ENCODE measurements at places on chromosomes 12 and 14.
A peak's percentile ranks its signal among the peaks of the same experiment; 100 is the strongest.

DNA sequence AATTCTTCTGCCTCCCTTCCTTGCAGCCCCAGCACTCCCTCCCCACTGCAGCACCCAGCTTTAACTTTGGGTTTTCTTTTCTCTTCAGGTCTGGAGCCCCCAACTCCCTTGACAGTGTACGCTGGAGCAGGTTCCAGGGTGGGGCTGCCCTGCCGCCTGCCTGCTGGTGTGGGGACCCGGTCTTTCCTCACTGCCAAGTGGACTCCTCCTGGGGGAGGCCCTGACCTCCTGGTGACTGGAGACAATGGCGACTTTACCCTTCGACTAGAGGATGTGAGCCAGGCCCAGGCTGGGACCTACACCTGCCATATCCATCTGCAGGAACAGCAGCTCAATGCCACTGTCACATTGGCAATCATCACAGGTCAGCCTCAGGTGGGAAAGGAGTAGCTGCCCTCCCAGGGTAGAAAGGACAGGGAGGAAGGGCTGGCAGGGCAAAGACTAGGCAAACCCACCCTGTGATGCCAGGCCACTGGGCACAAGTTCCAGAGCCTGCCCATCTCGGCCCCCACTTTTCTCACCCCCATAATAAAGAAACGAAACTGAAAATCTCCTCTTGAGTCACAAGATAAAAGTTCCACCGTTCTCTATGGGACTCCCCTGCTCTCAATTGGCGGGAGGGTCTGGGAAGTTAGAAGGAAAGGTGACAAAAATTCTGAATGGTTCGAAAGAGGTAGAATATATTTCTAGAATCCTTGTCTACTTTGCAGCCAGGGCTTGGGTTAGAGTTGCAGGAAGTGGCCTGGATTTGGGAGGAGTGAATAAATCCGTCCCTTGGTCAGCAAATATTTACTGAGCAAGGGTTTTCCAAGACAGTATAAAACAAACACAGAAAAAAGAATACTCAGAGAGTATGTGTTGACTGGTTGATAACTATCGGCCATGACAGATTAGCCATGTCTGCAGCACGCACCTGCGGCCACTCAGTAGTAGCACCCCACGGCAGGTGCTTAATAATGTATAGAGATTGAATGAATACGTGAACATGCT, 3.2 kb downstream of the LAG3 start:
- no peak for DNase-seq

DNA sequence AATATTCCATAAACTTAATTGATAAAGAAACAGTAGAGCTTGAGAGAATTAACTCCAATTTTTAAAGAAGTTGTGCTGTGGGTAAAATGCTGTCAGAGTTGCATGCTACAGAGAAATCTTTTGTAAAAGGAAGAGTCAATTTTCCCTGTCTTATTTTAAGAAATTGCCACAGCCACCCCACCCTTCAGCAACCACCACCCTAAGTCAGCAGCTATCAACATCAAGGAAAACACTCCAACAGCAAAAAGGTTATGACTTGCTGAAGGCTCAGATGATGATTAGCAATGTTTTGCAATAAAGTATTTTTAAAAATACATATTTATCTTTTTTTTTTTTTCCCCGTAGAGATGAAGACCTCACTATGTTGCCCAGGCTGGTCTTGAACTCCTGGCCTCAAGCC, 6.5 kb upstream of the DRAM1 start:
- DNase-seq, result no peak

GRCh38 chr12:6233121-6233971, 33.1 kb downstream of the CD9 start:
- peak; percentile 24 for DNase-seq

DNA sequence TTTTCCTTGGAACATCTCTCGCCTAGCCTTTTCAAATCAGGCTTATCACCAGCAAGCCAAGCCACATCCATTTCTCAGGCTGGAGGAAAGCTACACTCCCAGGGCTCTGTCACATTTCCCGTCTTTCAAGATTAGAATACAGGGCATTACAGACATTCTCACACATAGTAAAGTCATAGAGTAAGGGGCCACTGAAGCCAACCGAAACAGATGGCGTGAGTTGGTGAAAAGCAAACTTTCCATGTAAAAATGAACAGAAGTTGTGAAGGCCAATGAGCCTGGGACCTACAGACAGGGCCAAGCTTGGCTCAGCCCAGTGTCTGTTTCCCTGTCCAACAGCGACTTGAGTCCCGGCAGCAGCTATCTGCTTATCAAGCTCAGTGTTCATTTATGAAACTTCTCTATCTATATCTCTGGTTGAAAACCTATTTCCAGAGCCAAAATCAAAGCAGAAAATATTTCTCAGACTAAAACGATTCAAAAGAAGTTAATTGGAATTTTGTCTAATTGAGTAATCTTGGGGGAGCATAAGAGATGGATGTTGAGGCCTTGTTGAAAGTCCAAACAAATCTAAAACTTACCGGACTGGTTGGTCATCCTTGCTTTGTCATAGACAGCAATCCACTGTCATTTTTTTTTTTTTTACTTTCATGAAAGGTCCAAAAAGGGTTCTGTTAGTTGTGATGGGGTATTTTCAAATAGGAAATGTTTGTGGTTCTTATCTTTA, 105.6 kb downstream of the DAAM1 start:
- DNase-seq, result no peak

GRCh38 chr14:63205866-63206265, 1.6 kb downstream of the RHOJ start:
- DNase-seq, result no peak

DNA sequence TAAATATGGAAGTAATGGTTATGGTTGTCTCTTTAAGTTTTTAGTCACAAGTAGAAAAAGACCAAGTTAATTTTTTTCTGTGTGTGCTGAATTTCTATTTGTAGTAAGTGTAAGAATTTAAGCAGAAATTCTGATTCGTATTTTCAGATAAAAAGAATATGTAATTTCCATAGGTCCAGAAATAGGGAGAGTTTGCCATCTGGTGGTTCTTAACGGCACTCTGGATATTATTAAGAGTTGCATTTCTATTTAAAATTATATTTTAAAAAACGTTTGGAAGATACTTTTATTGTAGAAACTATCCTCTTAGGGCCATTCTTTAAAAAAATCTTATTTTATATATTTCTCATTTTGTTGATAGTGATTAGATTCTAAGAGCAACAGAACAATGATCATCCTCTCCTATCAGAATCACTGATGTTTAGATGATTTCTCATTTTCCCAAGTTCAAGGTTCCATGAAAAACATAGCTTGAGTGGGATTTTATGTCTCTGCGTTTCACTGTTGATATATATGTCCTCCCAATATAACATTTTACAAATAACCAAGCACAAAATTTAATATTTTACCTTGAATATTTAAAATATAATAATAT, 88.3 kb downstream of the LRRK2 start:
- DNase-seq, result peak; percentile 55

DNA sequence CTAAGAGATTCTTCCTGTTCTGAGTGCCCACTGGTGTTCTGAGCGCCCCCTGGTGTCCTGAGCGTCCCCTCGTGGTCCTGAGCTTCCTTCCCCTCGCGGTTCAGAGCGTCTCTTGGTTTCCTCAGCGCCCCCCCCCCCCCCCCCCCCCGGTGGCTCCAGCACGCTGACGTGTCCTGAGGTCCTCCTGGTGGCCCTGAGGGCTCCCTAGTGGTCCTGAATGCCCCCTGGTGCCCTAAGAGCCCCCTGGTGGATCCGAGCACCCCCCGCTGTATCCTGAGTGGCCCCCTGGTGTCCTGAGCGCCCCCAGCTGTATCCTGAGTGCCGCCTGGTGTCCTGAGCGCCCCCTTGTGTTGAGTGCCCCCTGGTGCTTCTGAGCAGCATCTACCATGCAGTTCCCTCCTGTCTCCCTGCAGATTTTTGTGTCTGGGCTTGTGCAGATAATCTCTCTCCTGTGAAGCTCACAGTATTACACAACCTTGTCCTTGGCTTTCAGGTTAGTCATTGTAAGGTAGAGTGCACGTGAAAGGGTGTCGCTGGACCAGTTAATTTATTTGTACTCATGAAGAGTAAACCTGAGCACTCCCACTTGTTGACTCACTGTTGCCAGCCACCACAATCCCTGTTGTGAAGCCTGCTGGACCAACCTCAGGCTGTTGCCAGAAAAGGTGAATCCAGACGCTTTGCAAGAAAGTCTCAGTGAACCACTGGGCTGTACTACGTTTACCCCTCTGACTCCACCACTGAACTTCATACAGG, 1168.4 kb downstream of the TMEM121 start:
- peak; percentile 19 for DNase-seq

- no peak for DNase-seq
Observed at GRCh38 chr14:68039593-68039992, 220.0 kb downstream of the RAD51B start.

DNA sequence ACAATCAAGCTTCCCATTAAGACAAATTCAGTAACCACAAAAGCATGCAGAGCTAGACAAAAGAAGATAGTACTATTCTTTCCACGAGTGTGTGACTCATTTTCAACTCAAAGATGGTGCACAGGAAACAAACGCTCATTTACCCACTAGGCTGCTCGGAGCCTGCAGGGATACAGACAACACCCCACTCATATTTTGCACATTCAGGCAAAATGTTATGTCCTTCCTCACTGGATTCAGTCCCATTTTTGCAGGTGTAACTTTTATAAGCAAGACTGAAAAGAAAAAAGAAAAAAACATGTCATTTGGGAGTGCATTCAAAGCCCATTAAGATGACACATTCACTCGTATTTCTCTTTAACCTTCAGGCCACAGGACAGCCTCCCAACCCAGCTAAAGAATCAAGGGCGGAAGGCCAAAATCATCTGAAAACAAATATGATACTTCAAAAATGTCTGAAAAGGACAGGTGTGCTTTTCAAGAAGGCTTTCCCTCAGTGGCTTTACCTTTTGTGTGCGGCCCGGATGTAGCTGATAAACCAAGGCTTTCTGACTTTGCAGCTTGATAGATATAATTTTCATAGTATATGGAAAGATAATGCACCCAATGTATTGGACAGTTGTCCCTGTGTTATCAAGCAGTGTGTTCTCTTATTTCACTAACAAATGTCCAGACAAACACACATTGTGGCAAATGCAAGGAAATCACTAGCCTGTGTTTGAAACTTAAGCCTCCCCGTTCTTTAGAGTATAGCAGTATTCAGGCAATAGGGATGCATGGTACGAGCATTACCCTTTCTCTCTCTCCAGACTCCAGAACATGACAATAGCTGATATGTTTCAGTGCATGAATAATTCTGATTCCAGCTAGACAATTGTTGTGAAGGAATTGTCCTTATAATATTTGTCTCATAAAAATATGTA, 147.8 kb upstream of the KRR1 start:
- DNase-seq, result peak; percentile 72

DNA sequence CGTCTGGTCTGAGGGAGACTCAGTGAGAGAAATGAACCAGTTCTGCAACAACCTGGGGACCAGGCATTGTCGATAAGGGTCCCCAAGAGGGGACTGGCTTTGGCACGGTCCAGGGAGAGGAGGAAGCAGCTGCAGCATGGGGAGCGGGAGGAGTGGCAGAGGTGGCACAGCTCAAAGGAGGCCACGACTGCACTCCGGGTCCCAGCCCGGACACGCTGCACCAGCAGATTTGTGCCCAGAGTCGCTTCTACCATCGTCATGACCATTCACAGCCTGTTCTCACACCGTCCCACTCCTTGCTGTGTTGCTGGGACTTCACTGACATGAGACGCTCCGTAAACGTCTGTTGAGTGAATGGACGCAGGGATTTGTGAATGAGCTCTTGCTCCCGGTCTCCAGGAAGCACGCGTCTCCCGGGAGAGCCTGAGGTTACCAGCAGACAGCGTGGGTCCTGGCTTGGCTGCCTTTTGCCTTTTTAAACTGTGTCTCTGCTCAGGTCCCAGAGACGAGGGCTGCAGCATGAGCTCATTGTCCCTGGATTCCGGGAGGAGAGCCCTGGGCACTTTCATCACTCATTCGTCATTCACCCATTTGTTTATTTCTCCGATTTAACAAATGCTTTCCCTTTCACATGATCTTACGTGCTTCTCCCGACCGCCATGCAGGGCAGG, 137.0 kb downstream of the PIWIL1 start:
- DNase-seq, result no peak

DNA sequence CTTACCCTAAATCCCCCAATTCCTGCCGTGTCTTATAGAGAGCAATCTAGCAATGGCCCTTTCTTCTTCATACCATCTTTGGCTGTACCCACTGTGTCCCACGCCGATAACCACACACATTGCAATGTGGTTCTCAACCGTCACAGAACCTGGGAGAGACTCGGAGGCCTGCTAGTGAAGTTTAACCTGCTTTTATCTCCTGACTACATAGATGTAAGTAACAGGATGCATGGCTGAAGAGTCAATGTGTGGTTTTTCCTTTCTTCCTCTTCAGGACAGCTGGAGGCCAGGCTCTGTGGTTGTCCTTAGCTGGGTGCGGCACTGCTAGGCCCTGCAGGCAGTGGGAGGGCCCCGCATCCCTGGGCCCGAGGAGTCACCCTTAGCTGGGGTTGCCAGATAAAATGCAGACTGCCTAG, 51.3 kb downstream of the ZNF664 start:
- no peak for DNase-seq

DNA sequence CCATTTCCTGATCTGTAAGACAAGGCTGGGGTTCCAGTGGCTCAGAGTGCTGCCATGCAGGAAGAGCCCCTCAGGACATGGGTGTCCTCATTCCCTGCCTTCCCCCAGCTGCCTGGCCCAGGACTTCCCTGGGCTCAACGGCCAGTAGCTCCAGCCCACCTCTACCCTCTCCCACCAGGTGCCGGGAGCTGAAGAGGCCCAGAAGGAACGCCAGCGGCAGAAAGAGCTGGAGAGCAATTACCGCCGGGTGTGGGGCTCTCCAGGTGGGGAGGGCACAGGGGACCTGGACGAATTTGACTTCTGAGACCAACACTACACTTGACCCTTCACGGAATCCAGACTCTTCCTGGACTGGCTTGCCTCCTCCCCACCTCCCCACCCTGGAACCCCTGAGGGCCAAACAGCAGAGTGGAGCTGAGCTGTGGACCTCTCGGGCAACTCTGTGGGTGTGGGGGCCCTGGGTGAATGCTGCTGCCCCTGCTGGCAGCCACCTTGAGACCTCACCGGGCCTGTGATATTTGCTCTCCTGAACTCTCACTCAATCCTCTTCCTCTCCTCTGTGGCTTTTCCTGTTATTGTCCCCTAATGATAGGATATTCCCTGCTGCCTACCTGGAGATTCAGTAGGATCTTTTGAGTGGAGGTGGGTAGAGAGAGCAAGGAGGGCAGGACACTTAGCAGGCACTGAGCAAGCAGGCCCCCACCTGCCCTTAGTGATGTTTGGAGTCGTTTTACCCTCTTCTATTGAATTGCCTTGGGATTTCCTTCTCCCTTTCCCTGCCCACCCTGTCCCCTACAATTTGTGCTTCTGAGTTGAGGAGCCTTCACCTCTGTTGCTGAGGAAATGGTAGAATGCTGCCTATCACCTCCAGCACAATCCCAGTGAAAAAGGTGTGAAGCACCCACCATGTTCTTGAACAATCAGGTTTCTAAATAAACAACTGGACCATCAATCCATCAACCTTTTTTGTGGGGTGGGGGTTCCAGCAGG, 17.6 kb downstream of the AGAP2 start:
- DNase-seq, result no peak

Measured in ACHN (cell line).